ENCODE measurements at places on chromosomes 11 and 22. TPM values are rescaled to one million over a fixed set of nuclear protein-coding genes. Genes with fewer than 3 reads are reported as not detected.

GRCh38 chr11:94803491-94803890 is 35.3 kb downstream of the AMOTL1 start:
- no peak for DNase-seq

DNA sequence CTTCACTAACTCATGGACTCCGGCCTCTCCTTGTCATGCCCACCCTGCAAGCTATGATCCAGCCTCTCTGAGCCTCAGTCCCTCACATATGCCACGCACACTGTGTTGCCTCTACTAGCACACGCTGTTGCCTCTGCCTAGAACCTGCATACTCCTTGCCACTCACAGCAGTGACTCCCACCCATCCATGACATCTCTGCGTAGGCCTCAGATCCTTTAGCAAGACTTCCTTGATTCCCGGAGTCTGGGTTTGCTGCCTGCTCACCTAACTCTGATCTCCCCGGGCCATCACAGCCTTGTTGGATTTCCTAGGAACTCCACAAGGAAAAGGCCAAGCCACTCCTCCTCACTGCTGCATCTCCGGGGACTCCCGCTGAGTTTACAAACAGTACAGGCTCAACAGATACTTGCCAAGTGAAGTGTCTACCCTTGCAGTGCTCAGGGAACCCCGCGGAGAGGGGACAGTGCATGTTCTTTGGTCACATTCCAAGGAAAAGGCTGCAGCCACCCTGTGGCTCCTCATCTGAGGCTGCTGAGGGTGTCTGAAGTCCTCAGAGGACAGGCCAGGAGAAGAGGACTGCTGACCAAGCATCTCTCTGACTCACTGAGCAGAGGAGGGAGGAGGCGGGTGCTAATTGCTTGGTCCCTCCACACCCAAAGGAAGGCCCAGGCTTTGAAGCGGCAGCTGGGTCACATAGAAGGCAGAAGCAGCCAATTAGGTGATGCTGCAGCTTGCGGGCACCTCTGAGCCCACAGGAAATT is 42.4 kb upstream of the NAV2 start:
- no peak for DNase-seq

The CEP126 gene
- total RNA-seq = 4.8 TPM

The C22orf23 gene
- not detected for total RNA-seq

The IFITM10 gene
- not detected for total RNA-seq

Data from Karpas-422 (cell line).